ENCODE measurements at places on chromosomes 2 and 18.
A peak's percentile ranks its signal among the peaks of the same experiment; 100 is the strongest.

- no peak for DNase-seq
These were observed 13.4 kb upstream of the EVA1A start for GRCh38 chr2:75574106-75574505.

- DNase-seq, result no peak
These were observed 106.7 kb downstream of the METTL8 start for GRCh38 chr2:171327043-171327496.

DNA sequence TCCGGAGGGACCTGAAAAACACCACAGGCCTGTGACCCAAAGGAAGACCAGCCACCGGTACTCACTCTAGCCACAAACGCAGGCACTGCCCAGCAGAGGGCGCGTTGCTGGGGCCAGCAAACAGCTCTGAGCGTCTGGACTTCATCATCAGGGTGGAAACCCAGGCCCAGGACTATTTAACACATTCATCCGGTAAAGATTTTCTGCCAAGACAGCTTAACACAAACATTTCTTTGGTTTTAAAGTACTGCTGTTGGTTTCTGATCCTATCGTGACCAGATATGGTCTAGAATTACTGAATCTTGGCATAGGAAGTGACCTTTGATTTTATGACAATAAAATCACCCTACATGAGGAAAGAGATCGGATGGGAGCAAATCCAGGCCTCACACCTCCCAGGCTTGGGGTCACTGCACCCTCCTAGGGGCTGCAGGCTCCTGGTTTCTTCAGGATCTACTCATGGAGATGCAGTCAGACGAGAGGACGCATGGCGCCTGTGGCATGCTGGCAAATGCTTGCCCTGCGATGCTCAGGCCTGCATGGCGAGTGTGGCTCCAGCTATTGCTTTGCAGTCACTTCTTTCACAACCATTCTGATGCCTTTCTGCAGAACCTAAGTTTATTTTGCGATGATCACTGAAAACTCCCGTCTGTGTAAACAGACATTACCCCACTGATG, 130.4 kb downstream of the COL4A4 start:
- peak; percentile 9 for DNase-seq

- no peak for DNase-seq
These were observed 49.1 kb upstream of the PIK3C3 start for GRCh38 chr18:41905786-41906527.

DNA sequence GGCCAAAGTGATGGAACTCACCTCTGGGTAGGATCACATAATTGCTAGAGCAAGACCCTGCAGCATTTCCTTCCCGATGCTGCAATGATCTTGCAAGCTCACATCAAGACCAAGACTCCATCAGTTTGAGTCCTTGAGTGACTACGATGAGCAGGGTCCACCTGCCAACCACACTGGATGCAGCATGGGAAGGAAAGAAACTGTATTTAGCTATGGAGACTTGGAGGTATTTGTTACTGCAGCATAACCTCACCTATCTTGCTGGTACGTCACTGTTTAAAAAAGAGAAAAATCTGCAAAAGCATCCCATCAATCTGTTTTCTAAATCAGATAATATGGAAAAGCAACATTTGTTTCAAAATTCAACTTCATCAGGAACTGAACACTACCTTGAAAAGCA, 2.5 kb downstream of the RNF152 start:
- no peak for DNase-seq

DNA sequence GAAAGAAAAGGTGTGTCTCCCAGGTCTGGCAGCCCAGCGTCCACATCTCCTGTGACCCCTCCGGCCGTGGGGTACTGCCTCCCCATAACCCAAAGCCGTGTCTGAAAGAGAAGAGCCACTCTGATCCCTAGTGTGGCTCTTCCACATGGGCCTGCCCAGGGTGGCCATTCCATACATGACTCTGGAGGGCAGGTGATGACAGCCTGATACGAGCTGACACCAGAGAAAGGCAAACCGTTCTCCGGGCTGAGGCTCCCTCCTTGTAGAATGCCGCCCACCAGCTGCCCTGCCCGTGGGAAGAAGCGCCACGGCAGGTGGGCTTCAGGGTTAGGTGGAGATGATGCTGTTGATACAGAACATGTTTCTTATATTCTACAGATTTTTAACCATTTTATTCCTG, 451.6 kb upstream of the SALL3 start:
- no peak for DNase-seq

- no peak for DNase-seq
These were observed 322.4 kb downstream of the TNS1 start for GRCh38 chr2:217680381-217680780.

DNA sequence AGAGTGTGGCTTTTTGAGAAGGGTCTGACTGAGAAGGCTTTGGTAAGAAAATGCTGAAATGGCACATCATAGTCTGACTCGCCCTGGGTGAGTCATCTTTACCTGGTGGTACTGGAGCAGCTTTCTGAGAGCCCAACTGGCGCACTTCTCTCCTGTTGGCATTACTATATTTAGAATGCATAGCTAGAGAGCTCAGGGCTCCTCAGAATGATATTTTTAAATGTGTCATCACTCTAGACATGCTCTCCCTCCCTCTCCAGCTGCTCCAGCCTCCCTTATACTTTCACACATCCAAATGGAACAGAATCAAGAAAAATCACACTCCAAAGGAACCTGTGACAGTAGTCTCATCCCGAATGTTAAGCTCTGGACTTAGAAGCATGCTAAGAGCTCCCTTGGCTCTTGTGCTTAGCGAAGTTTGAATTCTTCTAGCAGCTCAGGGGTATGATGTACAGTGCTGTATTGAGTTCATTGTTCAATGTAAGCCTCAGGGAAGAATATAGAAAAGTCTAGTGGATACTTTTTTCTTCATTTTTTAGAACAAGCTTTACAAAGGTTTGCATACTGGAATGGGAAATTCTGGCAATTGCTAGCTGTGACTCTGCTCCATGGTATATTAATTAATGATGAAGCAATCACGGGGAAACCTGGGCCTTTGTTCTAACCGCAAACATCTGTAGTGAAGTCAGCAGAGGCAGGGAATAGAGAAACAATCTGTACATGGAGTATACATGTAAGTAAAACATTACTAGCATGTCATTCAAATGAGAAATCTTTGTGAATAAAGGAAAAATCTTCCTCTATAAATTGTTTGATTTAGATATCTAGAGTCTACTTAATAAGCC, 751.2 kb upstream of the NRXN1 start:
- DNase-seq, result no peak

GRCh38 chr2:20196657-20197161, 28.2 kb downstream of the SDC1 start:
- DNase-seq, result no peak

- DNase-seq, result no peak
These were observed 58.8 kb downstream of the TBR1 start for GRCh38 chr2:161474920-161475319.
